ENCODE measurements at places on chromosomes 2 and 18.

DNA sequence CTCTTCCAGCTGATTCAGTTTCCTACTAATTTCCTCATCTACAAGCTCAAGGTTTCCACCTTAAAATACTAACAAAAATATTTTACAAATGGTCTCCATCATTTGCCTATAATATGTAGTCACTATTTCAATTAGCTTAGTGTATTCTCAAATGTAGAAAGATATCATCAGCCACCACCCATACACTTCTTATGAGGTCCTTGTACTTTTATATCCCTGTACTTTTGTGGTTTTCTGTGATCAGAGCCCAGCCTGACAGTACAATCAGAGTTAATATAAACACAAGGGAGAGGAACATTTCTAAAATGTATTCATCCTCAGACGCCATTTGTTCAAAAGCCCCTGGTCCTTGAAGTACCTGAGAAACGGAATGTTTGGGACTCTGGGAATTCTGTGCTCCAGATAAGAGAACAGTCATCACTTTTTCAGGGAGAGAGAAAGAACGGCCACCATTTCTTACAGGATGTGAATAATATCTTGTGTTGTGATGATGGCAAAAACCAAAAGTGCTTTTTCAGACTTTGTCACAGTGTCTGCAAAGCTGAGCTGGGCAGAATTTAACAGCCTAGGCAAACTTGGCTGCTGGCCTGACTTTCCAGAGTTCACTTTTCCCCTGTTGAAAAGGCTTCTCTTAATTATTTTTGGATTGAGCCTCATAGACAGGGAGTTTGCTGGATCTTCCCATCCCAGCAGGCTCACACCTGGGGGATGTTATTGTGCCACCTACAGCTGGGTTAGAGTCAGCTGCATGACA is 361.7 kb upstream of the ACVR2A start:
- DNase-seq, result no peak

DNA sequence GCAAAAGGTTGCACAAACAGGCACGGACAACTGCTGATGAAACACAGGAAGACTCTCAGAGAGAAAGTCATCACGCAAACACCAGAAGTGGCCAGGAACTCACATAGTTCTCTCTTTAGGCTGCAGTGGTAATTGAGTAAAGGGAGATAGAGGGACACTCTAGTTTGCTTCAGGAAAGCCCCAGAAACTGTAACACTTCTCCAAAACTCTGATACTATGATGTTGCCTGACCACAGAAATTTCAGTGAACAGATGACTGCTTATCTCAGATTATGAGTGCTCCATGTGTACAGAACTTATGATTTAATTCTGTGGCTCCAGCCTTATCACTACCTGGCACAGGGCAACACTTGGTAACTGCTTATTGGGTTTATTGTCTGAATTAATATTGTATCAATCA is 311.5 kb upstream of the GYPC start:
- no peak for DNase-seq

- no peak for DNase-seq
These were observed 55.7 kb downstream of the EVA1A start for GRCh38 chr2:75505012-75505411.

- DNase-seq, result no peak
These were observed 15.4 kb upstream of the NDUFV2 start for GRCh38 chr18:9087144-9087543.

- no peak for DNase-seq
These were observed 408.0 kb upstream of the RGPD4 start for GRCh38 chr2:107418708-107419107.

DNA sequence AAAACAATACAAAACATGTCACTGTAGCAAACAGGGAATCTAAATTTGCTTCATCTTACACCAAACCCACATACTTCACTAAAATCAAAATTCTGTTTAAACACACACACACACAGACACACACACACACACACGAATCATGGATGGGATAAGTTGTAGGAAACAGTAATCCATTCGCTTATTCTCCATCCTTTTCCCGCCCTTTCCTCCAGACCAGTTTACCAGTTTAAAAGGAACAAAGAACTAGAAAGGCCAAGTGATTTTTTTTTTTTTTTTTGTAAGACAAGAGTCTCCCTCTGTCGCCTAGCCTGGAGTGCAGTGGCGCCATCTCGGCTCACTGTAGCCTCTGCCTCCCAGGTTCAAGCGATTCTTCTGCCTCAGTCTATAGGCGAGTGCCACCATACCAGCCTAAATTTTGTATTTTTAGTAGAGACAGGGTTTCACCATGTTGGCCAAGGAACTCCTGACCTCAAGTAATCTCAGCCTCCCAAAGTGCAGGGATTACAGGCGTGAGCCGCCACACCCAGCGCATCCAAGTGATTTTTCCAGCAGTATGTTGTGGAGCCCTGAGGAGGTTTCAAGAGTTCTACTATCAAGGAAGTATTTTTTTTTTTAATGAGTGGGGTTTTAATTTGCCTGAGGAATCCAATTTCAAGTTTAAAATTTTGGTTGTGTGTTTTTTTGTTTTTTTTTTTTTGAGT is 5.7 kb downstream of the PSME4 start:
- no peak for DNase-seq

- DNase-seq, result no peak
These were observed 281.1 kb downstream of the SLC4A3 start for GRCh38 chr2:219908538-219908937.

DNA sequence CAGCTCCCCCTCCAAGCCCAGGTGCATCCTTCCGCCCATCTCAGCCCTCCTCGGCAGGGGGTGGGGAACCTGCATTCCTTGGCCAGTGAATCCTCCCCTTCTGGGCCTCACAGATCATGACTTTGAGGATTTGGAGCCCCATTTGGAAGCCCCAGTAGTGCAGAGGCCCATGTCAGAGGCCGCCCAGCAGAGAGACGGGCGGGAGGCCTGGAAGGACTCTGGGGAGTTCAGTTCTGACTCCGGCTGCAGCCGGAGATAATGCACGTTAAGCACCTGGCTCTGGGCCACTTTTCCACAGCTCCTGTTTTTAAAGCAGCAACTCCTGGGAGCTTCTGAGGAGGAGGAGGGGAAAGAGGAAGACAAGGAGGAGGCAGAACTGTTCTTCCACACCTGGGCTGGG is 14.9 kb downstream of the ATOH8 start:
- DNase-seq, result no peak

- DNase-seq, result no peak
These were observed 11.5 kb downstream of the SF3B1 start for GRCh38 chr2:197423307-197423706.

- no peak for DNase-seq
These were observed 107.0 kb downstream of the STRN start for GRCh38 chr2:36859366-36859792.

DNA sequence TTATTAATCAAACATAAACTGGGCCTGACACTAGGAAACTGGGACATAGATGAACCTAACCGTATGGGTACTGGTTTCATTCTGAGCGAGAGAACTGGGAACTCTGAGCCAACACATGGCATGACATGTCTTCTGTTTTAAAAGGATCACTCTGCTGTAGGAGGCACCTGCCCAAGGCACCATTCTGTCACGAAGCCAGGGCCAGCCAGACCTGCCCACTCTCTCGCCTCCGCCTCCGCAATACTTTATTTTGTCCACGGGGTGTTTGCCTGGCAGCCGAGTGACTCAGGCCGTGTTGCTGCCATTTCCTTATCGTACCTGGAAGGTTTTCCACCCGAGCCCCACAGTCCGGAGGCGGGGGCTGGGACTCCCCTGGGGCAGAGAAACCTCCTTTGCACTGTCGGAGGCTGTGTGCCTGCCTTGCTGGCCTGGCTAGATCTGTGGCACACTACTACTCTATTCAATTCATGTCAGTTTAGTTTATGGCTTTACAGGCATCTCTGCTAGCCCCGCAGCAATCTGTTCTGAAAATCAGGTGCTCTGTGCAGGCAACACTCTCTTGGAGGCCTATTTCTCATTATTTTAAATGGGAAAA is 120.4 kb upstream of the ACKR3 start:
- DNase-seq, result no peak

GRCh38 chr2:73386894-73387636 is 1.4 kb downstream of the ALMS1 start:
- no peak for DNase-seq

GRCh38 chr18:9516437-9517064 is 41.2 kb downstream of the RALBP1 start:
- DNase-seq, result no peak

GRCh38 chr2:232668805-232669444 is 28.2 kb upstream of the GIGYF2 start:
- DNase-seq, result no peak

DNA sequence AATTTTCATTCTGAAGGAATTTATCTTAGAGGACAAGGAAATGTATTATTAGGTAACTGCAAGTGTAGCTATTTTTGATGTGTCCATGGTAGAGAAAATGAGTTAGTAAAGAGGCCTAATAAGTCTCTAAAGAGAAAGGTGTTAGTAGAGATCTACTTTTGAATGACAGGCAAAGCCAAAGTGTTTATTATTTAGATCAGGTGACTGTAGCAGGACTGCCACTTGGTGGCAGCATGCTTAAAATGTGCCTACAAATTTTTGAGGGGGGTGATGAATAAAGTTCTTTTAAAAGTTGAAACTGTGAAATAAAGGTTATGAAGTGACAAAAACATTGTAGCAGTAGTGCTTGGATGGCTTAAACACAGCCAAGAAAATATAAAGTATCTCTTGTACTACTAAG is 421.5 kb upstream of the MEIS1 start:
- no peak for DNase-seq

DNA sequence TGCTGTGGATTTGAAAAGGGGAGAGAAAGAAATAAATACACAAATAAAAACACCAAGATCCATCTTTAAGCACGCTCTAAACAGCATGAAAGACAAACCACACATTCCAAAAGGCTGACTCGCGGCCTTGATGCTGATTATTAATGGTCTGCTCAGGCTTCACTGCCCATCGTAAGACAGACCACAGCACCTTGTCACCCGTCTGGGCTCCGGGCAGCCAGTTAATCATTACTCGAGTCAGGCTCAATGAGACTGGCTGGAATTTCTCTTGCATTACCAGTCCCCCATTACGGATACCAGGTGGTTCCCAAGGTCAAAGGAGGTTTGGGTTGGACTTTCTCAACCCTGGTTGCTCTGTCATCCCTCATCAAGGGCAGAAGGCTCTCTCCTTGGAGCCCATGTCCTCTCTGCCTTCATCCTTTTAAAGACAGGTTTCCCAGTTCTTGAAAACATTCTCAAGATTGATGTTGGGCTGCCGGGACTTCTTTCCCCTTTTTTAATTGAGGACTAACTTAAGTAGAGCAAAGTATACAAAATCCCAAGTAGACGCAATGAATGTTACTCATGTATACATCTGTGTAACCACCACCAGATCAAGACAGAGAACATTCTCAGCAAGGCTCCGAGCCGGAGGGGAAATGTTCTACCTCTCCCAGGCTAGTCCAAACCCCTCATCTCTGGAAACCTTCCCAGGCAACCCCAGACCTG is 8.1 kb downstream of the SMAD7 start:
- peak; percentile 59 for DNase-seq

DNA sequence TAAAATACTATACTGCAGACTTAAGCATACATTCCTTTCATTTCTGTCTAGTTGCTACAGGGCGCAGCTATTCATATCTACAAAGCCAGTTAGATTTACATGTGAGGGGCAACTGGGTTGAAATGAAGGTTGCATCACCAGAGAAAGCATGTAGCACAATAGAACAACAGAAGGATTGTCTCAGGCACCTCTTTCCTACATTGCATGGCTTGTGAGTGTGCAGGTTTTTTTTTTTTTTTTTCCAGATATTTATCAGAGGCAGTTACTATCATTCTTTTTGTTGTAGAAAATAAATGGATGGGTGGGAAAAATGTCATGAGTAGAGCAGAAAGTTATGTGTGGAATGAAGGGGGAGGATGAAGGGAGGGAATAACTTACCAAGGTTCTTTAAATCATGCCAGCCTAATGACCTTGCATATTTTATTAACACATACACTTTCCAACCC is 86.8 kb downstream of the ERBB4 start:
- DNase-seq, result peak; percentile 38

DNA sequence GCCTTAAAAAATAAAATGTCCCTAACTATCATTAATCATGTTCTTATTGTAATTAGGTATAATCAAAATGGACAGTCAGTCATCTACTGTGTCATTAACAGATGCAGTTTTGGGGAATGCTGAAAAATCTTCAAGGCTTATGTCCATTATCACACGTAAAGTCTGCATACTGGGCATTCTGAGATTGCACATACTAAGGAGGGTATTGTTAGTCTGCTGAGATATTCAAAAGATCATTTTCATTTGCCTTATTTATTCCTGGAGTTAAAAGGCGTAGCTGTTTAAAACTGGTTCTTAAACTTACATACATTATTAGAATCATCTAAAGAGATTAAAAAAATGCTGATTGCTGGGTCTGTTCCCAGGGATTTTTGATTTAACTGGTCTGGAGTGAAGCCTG is 27.4 kb downstream of the KCNE4 start:
- no peak for DNase-seq

GRCh38 chr2:217047631-217048030 is 187.8 kb upstream of the TNP1 start:
- no peak for DNase-seq

DNA sequence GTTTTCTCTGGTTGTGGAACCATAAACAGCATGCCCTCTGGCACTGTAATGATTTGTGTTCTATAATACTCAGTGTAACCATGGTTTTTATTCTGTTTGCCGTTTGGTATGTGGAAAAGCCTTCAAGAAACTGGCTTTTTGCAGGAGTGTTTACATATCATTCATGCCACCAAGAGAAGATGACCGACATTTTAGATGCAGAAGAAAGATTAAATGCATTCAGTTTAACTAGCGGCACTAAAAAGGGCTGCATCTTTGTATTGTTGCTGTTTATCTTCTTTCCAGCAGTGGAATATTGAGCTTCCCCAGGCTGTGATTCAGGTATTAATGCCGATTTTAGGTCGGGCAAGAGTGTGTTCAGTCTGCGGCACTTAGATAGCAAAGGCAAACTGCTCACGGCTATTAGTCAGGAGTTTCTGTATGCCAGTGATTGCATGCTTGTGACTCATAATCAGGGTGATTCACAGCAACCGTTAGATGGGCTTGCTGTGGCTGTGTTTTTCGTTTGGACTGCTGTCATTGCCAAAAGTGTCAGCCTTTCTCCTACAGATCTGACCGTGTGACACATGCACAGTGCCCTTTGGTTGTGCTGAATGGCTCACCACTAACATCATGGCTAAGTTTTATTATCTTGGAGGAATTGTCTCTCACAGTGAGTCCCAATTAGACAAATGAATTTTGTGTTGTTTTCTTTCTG is 479.7 kb downstream of the PARD3B start:
- DNase-seq, result peak; percentile 60

- DNase-seq, result no peak
These were observed 130.7 kb upstream of the GPC1 start for GRCh38 chr2:240304746-240305161.

GRCh38 chr2:102206666-102207341 is 20.0 kb downstream of the IL1RL2 start:
- DNase-seq, result no peak

DNA sequence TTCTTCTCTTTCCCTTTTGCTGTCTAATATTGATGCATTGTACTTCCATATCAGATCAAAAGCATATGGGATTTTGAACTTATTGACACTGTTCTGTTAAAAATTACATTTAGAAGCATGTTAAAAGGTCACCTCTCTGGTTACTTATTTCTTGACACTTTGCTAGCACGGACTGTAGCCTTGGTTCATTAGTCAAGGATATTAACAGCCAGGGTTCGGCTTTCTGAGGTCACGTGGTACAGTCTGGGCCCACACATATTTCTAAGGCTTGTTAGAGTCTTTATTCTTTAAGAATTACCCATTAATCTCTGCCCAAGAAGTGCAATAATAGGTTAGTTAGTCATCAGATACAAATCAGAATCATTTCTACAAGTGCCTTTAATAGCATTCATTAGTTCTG is 1035.8 kb upstream of the FANCL start:
- DNase-seq, result no peak

Measured in fibroblast of skin of left biceps (primary cell).